ENCODE measurements at places on chromosomes 5 and 9. TPM values are rescaled to one million over a fixed set of nuclear protein-coding genes. Genes with fewer than 3 reads are reported as not detected.

DNA sequence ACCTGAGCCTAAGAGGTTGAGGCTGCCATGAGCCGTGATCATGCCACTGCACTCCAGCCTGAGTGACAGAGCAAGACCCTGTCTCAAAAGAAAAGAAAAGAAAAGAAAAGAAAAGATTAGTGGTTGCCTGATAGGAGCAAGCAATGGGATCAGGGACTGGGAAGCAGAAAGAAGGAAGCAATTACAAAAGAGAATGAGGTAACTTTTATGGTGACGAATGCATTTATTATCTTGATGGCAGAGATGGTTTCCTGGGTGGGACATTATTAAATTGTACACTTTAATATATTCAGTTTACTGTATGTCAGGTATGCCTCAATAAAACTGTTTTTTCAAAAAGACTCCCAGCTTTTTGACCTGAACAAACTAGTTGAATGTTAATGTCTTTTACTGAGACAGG is 7.5 kb upstream of the PFDN1 start:
- no peak for DNase-seq

- DNase-seq, result no peak
Observed at GRCh38 chr5:174542471-174542870, 181.9 kb upstream of the MSX2 start.

Gene LTC4S
- 0.72 TPM for polyA plus RNA-seq

GRCh38 chr5:139306197-139306596 is 12.7 kb downstream of the MATR3 start:
- DNase-seq, result no peak

DNA sequence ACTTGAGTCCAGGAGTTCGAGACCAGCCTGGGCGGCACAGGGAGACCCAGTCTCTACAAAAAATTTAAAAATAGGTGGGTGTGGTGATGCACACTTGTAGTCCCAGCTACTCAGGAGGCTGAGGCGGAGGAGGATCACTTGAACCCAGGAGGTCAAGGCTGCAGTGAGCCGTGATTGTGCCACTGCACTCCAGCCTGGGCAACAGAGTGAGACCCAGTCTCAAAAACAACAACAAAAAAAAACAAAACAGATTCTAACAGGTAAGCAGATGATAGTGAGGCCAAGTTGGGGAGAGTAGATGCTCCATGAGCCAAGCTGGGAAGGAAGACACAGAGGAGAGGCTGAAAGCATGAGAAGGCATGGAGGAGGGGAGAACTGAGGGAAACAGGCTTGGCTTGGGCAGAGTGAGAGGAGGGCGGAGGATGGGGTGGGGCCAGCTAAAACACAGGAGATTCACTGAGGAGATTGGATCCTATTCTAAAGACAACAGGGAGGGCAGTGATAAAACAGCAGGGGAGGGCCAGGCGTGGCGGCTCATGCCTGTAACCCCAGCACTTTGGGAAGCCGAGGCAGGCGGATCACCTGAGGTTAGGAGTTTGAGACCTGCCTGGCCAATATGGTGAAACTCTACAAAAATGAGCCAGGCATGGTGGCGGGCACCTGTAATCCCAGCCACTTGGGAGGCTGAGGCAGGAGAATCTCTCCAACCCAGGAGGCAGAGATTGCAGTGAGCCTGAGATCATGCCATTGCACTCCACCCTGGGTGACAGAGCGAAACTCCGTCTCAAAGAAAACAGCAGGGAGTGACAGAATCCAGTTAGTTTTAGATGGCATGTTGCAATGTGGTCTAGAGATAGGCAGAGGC is 8.4 kb downstream of the RPS14 start:
- DNase-seq, result no peak

Gene CTNNAL1
- polyA plus RNA-seq, result 72.3 TPM

Gene DIRAS2
- not detected for polyA plus RNA-seq

DNA sequence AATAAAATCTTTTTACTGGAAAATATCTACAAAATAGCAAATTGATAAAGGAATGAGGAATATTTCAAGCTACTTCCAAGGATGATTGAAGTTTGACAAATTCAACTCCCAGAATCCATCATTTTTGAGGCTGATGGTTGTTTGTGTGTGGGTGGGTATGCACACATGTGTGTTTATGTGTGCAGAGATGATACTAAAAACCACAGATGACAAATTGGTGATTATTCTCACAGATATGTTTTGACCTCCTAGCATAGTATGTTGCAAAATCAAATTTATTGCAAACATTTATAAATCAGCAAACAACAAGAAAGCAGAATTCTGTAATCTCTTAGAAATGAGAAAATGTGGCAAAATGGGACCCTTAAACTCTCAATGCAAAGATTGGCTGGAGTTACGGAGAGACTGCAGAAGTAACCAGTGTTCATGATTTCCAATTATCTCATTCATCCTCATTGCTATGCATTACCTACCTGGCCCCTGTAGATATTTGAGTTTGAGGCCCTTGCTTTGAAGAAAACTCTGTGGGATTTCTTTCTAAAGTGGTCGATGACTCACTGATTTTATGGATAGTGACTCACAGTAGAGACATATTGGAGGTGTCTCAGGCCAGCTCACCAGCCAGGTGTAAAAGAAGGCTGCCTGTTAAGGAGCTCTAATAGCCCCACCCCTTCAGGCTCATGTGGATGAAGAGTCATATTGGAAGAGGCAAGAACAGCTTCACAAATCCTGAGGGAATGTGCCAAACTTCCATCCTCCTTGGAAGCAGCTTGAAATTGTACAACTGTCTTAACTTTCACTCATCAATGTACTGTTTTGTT is 44.6 kb upstream of the TMC1 start:
- DNase-seq, result peak; percentile 84

Gene CDH12
- polyA plus RNA-seq, result not detected

GRCh38 chr9:125942125-125942524 is 195.0 kb downstream of the PBX3 start:
- DNase-seq, result no peak

- peak; percentile 55 for DNase-seq
Observed at GRCh38 chr9:113446323-113446740, 17.2 kb upstream of the RGS3 start.

Gene SLC25A2
- not detected for polyA plus RNA-seq

DNA sequence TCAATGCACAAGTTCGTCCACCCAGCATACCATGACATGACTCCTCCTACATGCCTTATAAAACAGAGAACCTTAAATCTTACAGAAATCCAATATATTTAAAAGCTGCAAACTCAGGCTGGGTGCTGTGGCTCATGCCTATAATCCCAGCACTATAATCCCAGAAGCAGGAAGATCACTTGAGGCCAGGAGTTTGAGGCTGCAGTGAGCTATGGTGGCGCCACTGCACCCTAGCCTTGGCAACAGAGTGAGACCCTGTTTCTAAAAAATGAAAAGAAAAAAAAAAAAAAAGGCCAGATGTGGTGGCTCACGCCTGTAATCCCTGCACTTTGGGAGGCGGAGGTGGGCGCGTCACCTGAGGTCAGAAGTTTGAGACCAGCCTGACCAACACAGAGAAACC is 68.7 kb downstream of the MTMR12 start:
- DNase-seq, result no peak

GRCh38 chr5:141855265-141856036 is 22.8 kb downstream of the PCDH1 start:
- no peak for DNase-seq

DNA sequence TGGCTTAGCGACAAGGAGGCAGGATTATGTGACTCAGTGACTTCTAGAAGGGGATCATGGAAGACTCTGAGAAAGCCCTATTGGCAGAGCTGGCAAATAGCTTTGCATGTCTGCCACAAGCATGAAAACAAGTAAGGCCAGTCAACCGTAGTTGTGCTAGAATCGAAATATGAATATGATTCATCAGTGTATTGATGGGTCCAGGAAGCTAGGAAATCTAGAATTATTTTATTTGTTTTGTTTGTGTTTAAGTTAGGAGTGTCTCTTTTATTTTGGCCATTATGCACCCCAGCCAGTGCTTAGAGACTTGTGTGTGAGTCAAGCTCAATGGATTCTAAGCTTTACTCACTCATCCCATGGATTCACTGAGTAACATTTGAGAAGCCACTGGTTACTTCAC is 3.8 kb upstream of the ITGA2 start:
- peak; percentile 56 for DNase-seq

Gene LRRC19
- not detected for polyA plus RNA-seq

GRCh38 chr5:153404747-153405146 is 85.7 kb upstream of the GRIA1 start:
- DNase-seq, result no peak

All from IMR-90 (cell line).